ENCODE measurements at places on chromosomes 13 and 19.

GRCh38 chr13:62014299-62014698 is 598.6 kb upstream of the PCDH20 start:
- peak; percentile 31 for DNase-seq

- DNase-seq, result peak; percentile 52
Observed at GRCh38 chr19:54420383-54421168, 5.3 kb downstream of the TTYH1 start.

DNA sequence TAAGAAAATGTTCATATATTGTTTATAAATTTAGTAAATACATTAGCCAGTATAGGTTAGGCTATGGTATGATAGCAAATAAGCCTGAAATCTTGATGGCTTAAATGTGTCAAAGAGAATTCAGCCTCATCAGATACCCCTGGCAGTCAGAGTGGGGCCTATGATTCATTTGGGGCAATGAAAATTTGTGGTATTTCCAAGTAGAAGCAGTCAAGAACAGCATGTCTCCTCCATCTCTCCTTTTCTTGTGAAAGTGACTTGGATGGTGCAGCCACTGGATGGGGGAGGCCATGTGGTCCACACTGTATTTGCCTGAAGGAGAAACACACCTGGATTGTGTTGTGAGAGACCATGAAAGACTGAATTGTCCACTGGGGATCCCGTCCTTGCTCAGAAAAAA is 82.7 kb downstream of the DLEU7 start:
- no peak for DNase-seq

GRCh38 chr19:634975-635652 is 1.8 kb upstream of the POLRMT start:
- DNase-seq, result no peak

GRCh38 chr19:39502640-39503417 is 4.1 kb downstream of the DLL3 start:
- DNase-seq, result peak; percentile 59

GRCh38 chr13:113126265-113127150 is 3.9 kb downstream of the F10 start:
- no peak for DNase-seq

- DNase-seq, result no peak
Observed at GRCh38 chr13:33123066-33123859, 107.0 kb downstream of the KL start.

GRCh38 chr13:41299316-41300094 is 11.6 kb upstream of the NAA16 start:
- DNase-seq, result no peak

DNA sequence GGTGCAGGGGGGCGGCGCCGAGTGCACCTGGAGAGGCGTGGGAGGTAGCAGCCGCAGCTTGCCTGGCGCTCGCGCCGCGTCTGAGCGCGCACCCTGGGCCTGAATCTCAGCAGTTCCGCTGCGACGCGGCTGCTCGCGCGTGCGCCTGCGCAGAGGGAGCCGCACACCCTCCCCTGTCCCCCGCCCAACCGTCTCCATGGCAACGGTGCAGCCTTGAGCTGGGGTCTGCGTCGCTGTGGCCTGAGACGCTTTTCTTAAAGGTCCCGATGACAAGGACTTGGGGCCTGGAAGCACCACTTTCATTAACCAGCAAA is at the start of gene PNMA8B:
Gene PNMA8B (minus strand): TSS at position 82 of the 314 bp plus-strand sequence. CDS start 402 bp downstream, outside the sequence.
- no peak for DNase-seq

DNA sequence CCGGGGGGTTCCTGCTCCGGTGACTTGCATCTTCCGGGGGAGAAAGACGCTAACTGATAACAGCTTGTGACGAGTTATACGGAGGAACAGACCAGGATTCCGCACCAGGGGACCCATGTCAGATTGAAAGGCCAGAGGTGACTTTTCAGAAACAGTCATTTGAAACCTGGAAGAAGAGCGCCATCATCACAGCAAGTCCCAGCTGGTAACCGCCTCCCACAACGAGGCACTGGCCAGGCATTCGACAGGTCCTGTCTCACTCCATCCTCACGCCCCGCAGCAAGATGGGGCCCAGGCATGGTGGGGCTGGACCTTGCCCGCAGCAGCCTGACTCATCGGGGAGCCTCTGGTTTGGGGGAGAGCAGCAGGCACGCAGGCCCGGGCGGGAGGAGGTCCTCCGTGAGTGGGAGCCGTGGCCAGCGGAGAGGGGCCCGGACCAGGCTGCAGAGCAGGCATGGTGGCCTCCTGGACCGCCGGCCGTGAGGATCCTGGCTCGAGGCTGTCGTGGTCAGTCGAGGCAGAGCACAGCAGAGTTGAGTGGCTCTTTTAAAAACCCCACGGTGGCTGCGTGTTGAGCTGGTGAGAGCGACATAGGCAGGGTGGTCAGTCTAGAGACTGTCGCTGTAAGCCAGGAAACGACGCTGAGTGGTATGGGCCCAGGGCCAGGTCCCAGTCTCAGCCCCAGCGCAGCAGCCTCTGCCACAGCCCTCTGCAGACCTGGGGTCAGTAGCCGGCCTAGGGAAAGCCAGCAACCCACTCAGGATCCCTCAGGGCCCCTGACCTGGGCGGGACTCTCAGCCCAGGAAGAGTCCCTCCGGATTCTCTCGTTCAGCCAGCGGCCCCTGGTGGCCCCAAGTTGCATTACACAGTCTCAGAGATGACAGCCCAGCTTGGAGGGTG is 94.9 kb upstream of the MCF2L start:
- DNase-seq, result peak; percentile 36

DNA sequence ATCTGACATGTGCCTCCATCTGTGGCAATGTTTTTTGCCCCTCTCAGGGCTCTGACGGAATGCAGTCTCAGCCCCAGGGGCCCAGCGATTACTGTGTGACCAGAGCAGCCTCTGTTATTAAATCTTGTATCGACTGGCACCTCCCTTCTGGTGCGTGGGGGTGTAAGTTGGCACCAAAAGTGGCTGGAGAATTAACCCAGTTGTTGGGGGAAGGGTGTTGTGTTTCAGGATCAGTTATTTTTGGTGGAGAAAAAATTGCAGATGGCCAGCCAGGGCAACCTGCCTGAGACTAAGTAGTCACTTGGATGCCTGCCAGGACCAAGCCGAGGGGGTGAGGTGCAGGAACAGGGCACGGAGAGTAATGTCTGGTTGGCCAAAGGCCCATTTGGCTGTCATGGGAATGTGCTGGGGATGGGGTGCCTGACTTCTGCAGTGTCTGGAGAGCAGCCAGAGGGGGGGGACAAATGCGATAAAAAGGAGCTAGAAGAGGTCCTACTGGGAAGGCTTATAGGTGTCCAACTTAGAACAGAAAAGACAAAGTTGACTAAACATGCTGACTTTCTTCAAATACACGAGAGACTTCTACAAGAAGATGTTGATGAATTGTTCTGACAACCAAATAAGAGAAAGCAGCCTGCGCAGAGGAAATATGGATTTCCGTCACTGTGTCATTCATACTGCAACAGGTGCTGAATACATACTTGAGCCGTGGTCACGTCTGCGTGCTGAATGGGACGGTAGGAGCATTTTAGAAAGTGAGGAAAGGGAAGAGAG is 69.8 kb downstream of the SIAH3 start:
- no peak for DNase-seq

DNA sequence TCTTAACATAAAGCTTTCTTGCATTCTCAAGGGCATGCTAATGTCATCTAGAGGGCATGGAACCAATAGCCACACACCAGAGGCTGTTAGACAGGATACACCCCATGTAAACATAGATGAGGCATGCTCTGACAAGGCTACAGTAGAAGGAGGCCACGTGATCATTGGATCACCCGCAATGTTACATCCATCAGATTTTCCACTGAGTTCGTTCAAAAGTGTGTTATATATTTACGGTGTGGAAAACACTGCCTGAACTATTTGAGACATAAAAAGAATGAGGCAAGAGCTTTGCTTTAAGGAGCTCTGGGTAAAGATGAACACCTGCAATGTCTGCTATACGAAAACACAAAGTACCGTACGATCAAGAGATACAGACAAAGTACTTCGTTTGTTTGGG is 817.5 kb upstream of the SLC10A2 start:
- peak; percentile 41 for DNase-seq

Measured in foreskin melanocyte (primary cell).